MG63 (cell line): ENCODE measurements at places on chromosomes 5 and 9.
A peak's percentile ranks its signal among the peaks of the same experiment; 100 is the strongest.

DNA sequence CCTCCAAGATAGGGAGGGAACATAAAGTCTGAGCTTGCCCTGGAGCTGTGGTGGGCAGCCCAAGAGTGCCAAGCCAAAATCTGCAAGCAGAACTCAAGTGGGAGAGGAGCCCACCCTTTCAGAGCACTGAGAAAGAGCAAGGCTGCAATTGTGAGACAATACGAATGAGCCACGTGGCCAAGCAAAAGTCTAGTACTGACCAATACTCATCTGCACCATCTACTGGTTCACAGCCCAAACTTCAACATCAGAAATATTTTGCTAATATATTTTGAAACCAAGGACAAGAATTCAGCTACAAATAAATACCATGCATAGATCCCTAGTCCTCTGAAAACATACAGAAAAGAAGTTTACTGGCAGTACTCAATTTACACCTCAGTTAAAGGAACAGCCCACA is 696.2 kb upstream of the COX7C start:
- DNase-seq, result no peak

DNA sequence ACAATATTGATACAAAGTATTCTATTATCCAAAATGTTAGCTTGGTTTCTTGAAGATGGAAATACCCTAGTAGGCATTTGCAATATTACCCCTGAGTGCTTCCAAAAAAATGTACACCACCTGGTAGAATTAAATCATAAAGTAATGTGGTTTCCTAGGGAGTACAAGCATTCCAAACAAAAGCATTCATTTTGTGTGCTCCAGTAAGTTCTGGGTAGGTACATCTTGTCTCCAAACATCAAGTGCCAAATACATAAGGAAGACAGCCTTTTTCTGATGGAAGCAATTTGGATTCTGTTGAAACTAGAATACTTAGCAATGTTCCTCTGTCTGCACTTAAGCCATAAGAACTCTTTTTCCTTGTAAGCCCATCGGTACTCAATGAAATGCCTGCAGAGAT is 73.1 kb upstream of the IL7R start:
- no peak for DNase-seq

DNA sequence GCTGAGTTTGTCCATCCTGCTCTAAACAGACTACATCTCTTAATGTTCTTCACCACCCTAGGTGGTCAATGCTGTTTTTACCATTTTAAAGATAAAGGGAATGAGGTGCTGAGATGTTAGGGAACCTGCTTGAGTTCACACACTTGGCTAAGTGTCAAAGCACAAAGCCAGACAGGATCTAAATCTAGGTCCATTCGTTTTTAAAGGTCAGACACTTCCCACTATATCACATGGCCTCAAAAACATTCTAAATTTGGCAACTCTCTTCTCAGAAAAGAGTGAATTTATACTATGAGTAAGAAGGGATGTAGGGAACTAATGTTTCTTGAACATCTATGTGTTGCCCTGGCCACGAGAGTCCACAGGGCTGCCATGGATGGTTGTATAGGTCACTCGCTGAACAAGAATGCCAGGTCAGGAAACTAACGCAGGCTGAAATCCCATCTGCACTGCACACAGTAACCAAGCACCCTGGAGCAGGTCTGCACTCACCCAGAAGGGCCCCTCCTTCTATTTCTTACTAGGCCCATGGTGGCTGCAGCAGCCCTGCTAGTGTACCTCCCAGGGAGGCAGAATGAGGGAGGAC is 213.0 kb downstream of the SPOCK1 start:
- DNase-seq, result no peak

DNA sequence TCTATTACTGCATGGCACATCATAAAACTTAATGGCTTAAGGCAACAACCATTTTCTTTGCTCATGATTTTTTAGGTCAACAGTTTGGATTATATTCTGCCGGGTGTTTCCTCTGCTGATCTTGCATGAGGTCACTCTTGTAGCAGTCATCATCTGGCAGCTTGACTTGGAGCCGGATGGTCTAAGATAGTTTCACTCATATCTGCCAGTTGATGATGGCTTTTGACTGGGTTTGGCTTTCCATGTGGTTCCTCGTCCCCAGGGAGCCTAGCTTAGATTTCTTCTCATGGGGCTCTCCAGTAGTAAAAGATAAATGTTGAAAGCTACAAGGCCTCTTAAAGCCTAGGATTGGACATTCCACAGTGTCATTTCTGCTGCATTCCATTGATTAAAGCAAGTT is 27.4 kb downstream of the LNPEP start:
- DNase-seq, result peak; percentile 95

DNA sequence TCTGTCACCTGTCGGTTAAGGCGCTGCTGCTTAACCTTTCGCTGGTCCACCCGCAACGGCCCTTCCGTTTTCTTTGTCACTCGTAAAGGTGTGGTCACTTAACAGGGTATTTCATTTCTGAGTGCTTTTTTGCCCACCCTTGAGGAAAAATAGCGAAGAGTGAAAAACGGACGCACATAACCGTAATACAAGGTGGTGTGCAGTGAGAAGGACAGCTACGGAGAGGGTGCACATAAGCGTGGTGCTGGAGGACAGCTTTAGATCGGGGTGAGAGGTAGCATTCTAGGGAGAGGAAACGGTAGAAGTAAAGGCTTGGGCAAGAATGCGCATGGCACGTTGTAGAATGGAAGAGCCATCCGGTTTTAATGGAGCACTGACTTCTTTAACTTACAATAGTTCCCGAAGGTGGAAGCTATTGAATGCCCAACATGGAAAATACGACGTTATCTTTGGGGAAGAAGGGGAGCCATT is 761 bp downstream of the CCT5 start:
- no peak for DNase-seq

GRCh38 chr5:55062039-55062779 is 38.2 kb downstream of the GZMK start:
- no peak for DNase-seq

- DNase-seq, result no peak
Measured at GRCh38 chr5:148465381-148466235, 81.8 kb downstream of the FBXO38 start.

DNA sequence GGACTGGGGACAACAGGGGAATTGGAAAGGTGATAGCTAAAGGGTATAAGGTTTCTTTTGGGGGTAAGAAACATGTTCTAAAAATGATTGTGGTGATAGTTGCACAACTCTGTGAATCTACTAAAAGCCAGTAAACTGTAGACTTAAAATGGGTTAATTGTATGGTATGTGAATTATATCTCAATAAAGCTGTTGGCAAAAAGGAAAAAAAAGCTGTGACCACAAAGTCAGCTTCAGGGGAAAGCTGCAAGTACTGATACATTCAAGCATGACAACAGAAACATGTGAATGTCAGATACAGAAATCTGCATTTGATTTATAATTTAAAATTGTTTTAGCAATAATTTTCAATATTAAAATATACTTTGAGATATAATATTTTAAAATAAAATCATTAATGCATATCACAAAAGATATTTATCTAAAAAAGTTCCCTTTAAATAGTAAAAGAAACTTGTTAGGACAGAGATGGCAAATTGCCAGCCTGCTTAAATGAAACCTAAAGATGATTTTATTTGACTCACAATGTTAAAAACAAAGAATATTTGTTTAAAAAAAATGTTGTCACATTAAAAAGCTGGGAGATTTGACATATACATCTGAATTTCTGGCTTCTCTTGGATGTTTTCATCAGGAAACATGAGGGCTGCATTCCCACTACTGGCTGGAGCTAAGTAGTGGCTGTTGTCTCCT is 66.0 kb downstream of the TBCA start:
- DNase-seq, result no peak

DNA sequence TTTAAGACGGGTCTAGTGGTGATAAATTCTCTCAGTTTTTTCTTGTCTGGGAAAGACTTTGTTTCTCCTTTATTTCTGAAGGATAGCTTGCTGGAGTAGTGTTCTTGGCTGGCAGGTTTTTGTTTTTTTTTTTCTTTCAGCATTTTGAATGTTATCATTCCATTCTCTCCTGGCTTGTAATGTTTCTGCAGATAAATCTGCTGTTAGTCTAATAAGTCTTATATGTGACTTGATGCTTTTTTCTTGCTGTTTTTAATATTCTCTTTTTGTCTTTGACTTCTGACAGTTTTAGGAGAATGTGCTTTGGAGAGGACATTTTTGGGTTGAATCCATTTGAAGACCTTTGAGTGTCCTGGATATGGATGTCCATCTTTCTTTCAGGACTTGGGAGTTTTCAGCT is 16.0 kb downstream of the HSD17B4 start:
- DNase-seq, result no peak

DNA sequence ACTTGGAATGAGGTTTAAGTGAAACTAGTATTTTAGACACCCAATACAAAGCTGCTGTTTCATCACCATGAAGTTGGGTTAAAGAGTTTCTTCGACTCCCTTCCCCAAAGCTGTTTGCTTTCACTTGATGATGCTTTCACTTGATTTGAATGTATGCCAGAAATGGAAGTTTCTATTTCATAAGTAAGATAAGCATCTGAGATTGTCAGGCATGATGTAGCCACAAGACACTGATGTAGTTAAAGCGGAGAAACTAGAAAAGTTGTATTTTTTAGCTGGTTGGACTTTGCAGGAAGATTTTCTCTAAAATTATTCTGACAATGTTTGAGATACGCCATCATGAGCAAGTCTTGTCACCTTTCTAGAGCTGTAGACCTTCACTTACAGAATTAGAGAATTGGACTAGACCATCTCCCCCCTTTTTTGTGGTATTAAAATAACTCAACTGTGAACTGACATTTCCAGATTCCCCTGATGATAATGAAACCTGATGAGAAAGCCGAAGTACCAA is 20.0 kb downstream of the MOCS2 start:
- no peak for DNase-seq

- no peak for DNase-seq
Measured at GRCh38 chr5:170882345-170882744, 20.5 kb downstream of the RANBP17 start.

DNA sequence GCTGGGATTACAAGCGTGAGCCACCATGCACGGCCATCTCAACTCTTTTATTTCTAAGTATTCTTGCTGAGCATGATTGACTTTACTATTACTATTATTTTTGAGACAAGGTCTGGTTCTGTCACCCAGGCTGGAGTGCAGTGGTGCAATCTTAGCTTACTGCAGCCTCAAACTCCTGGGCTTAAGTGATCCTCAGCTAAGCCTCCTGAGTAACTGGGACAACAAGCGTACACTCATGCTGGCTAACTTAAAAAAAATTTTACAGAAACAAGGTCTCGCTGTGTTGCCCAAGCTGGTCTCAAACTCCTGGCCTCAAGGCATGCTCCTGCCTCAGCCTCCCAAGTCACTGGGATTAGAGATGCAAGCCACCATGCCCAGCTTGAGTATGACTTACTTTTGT is 443.7 kb downstream of the ARHGEF28 start:
- no peak for DNase-seq

DNA sequence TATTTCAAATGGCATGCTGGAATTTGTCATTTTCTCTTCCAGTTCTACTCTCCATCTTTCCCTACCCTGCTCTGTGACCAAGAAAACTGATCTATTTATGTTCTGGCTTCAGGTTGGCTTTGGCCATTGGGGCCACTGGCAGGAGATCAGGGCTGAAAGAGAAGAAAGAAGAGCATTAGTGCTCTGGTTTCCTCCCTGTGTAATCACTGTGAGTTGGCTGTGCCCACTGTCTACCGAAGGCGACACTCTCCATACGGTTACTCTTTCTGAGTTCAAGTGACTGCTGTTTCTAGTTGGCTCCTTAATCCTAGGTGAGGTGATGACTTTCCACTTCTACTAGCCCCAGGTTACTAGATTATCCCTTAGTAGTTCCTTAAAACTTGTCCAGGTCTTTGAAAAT is 372.6 kb downstream of the PRELID2 start:
- DNase-seq, result no peak

DNA sequence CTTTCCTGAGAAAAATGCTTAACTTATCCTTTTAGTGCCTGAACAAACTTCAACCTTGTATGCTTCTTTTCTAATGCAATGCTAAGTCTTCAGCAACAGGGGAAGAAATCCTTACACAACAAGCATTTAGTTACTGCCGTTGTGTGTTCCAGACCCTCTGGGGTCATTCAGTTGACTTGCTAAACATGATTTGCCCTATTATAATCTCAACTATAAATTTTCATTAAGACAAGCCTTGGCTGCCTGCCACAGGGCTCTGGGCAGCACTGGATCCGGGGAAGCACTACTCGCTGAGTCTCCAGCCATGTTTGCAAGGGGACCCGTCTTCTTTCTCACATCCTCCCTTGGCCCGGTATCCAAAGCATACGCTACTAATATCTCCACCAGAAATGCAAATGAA is 58.1 kb downstream of the PTCH1 start:
- DNase-seq, result no peak

DNA sequence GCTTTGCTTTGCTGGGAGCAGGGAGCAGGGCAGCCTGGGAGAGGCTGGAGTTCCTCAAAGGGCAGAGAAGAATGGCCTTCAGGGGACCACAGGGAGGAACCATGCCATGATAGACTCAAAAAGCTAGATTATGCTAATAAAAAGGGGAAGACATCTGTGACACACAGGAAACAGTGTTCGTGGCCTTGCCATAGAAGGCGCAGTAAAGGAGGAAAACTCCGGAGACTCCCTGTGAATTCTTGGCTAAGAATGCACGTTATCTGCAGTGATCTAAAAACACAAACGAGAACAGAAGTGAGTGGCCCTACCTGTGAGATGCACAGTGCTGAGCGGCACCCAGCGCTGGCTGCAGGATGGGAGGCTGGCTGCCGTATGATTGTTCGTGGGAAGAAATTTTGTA is 15.9 kb upstream of the LTC4S start:
- no peak for DNase-seq

DNA sequence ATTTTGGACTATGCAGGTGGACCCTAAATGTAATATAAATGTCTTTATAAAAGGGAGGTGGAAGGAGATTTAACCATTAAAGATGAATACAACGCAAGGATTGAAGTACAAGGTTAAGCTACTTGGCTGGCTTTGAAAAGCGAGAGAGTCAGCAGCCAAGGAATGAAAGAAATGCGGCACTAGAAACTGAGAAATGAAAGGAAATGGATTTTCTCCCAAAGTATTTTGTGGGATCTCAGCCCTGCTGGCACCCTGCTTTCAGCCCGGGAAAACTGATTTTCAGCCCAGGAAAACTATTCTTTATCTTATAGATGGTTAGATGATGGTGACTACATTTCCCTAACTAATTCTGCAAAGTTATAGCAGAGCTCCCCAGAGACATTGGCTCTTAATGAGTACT is 1349.6 kb upstream of the C9orf72 start:
- DNase-seq, result no peak

DNA sequence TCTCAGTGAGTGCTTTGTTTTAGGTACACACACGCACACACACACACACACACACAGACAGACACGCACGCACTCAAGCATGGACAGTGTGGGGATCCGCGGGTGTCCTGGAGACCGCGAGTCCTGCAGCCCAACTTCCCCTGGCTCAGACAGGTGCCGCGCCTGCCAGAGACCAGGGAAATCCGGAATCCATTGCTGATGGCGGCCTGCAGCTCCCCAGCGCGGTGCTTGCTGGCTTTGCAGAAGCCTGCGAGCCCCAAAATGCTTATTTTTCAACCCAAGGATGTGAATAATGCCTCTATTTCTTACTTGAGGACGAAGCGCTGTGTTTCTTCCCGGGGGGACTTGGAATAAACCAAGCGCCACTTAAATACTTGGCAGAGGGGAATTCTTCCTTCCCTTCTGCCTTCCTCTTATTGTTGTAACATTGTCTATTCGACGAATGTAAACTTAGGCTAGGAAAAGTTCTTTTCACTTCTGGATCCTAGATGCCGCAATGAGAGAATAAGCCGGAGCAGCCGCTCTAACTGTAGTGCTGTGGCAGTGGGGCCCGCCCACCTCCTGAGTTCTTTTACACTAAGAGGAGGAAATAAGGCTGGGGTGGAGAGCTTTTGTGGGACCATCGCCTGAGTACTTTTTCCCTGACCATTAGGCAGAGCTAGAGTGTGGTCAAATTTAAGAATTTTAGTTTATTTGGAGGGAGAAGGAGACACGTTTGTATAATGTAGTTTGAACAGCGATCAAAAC is 802 bp downstream of the ITGA2 start:
- peak; percentile 47 for DNase-seq

- peak; percentile 70 for DNase-seq
Measured at GRCh38 chr5:68318955-68319705, 103.6 kb downstream of the PIK3R1 start.
